ENCODE measurements at places on chromosomes 12 and 14. TPM values are rescaled to one million over a fixed set of nuclear protein-coding genes. Genes with fewer than 3 reads are reported as not detected.

Gene RHOJ
- total RNA-seq = 0.54 TPM

- DNase-seq = no peak
Measured at GRCh38 chr12:18296909-18297280, 35.6 kb downstream of the PIK3C2G start.

DNA sequence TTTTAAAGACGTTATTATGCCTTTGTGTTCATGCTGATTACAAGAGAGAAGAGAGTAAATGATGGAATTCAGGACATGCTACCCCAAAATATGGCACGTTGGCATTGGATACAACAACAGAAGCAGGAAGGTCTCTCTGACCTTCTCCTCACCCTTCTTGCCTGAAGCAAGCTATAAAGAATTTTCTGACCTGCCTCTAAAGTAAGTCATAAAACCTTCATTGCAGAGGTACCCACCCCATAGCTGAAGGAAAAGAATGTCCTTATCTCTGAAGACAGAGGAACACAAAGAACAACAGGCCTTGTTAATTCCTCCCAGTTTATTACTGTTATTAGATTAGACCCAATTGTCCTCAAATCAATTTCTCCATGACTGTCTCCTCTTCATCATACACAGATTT is 176.2 kb downstream of the FBXL14 start:
- DNase-seq = no peak

Gene SERPINA12
- not detected for total RNA-seq

Gene GPR135
- 1.9 TPM for total RNA-seq

DNA sequence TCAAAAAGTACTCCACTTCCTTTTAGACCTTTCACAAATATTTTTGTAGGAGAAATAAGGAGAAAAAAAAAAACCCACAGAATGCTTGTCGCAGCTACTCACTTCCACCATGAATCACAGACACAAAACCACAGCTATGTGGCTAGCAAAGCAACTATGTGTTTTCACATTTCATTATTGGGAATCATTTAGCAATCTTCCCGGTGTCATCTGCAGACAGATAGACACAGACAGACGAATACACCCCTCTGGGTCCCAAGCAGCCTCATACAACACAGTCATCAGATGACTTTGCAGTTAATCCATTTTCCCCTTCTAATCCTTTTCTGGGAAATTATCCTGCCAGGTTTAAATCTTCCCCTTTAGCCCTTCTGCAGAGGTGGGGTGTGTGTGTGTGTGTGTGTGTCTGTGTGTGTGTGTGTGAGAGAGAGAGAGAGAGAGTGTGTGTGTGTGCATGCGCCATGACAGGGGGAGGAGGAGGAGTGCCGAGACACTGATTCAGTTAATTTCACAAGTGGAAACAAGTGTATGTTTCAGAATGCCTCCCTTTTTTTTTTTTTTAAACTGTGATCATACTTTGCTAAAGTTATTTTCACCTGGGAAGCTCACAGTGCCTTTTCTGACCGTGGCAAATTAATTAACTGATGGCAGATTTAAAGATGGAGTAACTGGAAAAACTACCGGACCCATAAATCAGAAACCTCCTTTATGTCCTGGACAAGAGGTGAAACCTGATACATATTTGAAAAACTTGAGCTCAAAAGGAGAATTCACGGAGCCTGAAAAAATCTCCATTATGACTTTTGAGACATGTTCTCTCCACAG is 39.9 kb downstream of the LTBP2 start:
- peak; percentile 99 for DNase-seq

DNA sequence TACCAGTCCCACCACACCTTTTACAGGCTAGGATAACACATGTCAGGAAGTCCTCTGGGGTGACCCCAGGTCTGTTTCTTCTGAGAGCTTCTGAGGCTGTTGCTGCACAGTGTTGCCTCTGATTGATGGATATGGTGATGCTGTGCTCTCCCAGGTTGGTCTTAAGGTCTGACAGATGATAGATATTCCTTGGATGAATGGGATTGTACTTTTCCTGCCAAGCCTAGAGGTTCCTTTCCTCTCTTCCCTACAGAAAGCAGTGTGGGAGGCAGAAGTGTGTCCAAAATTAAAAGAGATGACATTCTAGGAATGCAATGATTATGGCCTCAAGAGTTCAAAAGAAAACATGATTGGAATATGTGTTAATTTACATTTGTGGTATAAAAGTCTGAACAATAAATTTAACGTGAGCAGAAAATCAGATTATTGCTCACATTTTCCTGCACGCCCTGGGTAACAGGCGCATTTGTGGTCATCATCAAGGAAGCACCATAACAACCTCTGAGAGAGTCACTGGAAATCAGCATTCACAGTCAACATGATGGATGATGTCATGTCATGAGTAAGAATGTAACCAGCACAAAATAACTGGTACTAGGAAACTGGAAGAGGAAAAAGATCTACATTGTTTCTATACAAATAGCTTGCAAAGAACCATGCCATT is 73.7 kb downstream of the BBS10 start:
- no peak for DNase-seq

Gene PTCSC3
- total RNA-seq = not detected

Gene IL22
- not detected for total RNA-seq

Gene P2RX7
- total RNA-seq = 0.96 TPM

Gene RNFT2
- 16.3 TPM for total RNA-seq

DNA sequence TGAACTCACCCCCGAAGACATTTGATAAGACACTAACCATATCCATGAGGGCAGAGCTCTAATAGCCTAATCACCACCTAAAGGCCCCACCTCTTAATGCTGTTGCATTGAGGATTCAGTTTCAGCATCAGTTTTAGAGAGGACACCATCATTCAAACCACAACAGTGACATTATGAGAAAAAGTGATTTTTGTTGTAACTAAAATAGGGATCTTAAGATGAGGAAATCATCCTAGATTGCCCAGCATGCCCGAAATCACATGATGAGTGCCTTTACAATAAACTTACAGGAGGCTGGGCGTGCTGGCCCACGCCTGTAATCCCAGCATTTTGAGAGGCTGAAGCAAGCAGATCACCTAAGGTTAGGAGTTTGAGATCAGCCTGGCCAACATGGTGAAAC is 9.7 kb upstream of the GLT1D1 start:
- no peak for DNase-seq

- no peak for DNase-seq
Measured at GRCh38 chr12:70052476-70052875, 190.8 kb upstream of the CNOT2 start.

- DNase-seq = no peak
Measured at GRCh38 chr12:112665958-112666357, 125.6 kb upstream of the RPH3A start.

DNA sequence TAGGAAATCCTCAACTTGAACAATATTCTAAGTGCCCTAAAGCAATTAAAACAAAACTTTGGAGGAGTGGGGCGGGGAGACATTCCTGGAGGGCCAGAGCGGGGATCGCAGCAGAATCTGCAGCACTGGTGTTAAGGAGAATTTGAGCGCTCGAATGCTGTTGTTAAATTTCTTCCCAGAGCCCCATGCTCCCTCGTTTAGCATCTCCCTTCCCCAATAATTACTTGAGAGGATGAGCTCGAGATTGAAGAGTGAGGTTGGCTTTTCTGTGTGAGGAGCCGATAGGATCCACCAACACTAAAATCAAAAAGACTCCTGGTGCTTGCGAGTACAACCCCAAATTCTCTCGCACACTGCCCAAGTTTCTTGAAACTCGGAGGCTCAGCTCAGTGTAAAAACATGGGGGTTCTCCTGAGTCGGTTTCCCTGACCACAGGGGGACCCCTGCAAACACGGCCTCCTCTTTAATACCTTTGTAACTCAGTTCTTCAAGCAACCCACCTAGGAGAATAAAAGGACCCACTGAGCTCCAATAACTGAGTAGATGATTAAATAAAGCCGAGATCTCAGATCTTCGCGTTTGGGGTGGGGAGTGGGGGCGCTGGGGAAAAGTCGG is 10.2 kb upstream of the FOXG1 start:
- DNase-seq = no peak

Gene PLEKHH1
- 11.5 TPM for total RNA-seq

Gene NAA25
- 31.6 TPM for total RNA-seq

Gene IL23A
- total RNA-seq = 30.9 TPM

GRCh38 chr12:109738878-109739665 is 25.4 kb downstream of the FAM222A start:
- no peak for DNase-seq

GRCh38 chr12:27179400-27180214 is 64.5 kb upstream of the STK38L start:
- peak; percentile 96 for DNase-seq

DNA sequence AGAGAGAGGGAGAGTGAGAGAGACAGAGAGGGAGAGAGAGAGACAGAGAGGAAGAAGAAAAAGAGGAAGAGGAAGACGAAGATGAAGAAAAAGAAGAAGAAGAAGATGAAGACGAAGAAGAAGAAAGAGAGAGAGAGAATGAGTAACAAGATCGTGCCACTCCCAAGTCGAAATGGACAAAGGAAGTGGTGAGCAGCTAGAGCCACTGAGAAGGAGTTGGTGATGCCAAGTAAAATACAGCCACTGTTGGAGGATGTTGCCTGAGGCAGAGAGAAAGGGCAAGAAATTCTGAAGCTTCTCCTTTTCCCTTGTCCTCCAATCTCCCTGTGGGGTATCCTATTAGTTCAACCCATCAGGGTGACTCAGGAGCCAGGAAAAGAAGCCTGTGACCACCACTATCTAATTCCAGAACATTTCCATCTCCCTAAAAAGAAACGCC is 12.5 kb upstream of the ANAPC5 start:
- no peak for DNase-seq

GRCh38 chr14:71228711-71229110 is 321.5 kb downstream of the PCNX1 start:
- no peak for DNase-seq

- DNase-seq = peak; percentile 56
Measured at GRCh38 chr12:115313929-115314328, 630.0 kb upstream of the TBX3 start.

- DNase-seq = no peak
Measured at GRCh38 chr14:103846543-103847450, 578 bp downstream of the PPP1R13B start.

DNA sequence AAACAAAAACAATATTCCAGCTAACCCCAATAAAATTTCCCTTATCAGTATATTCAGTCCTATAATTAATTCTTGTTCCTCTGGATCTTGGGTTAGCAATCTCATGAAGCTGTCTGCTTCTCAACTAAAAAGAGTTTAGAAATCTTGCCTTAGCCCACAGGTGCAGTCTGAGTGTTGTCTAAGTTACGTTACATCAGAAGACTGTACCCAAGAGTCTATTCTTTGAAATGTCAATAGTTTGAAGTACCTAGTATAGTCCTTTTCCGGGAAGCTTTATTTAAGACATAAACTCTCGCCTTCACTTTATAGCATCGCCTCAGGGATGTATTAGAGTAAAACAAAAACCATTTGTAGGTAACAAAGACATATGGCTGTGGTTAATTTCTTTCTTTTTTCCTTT is 465.1 kb downstream of the FUT8 start:
- DNase-seq = no peak

DNA sequence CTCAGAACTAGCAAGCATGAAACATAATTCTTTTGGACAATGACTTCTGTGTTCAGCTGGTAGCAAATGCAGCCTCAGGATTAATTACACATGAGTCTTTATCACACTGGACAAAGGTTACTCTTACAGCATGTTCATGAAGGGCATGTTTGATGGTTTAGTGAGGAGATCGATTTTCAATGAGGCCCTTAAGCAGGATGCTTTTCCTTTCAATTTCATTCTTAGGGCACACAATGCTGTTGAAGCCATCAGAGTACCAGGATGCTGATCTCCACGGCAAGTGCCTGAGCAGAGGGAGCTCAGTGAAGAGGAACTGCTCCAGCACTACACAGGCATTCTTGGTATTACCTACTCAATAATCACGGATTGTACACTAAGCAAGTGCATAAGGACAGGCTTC is 542.0 kb downstream of the SNAPC1 start:
- no peak for DNase-seq

DNA sequence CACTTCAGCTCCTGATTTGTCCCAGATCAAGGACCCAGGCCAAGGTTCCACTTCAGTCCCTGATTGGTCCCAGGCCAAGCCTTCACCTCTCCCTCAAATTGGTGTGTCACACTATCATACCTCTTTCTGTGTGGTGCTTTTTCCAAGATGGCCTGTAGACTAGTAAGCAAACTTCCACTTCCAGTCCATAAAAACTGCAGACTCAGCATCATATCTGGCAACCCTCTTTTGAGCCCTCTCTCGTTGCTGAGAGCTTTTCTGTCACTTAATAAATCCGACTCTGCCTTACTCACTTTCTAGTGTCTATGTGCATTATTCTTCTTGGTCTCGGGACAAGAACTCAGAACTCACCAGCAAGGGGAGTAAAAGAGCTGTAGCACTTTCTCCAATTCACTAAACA is 1395.1 kb downstream of the LRFN5 start:
- no peak for DNase-seq

- peak; percentile 14 for DNase-seq
Measured at GRCh38 chr12:71183018-71183417, 25.2 kb upstream of the TSPAN8 start.

DNA sequence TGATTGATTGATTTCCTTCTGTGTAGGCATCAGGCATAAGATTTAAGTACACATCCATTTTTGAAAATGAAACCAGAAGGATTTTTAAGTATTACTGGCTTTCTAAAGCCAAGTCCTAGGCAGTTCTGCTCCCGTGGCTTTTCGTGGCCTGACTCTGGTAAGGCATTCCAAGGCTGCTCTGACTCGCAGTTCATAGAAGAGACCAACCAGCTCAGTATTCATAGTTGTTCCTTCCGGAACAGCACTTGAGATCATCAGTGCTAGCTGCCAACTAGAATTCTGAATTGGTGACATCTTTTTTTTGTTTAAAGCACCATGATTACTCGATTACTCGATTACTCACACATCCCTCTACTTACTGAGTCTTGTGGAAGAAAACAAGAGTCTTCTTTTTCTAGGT is 25.9 kb downstream of the SUDS3 start:
- no peak for DNase-seq

GRCh38 chr12:112115259-112116045 is 6.9 kb upstream of the NAA25 start:
- no peak for DNase-seq
